ENCODE measurements at places on chromosomes 1 and 21. TPM values are rescaled to one million over a fixed set of nuclear protein-coding genes. Genes with fewer than 3 reads are reported as not detected.

FCER1G gene
- 4.3 TPM for total RNA-seq

OR6N1 gene
- total RNA-seq = not detected

RGS13 gene
- total RNA-seq = 4.4 TPM

GBP6 gene
- 0.03 TPM for total RNA-seq

ITLN2 gene
- 1.3 TPM for total RNA-seq

SIM2 gene
- total RNA-seq = 0.20 TPM

GRCh38 chr1:15584489-15585363, at the start of gene AGMAT:
Gene AGMAT, minus strand, starts transcription at chr1:15585051. Its CDS starts 84 bp downstream, at chr1:15584967.
- DNase-seq = peak; percentile 79
- H3K36me3 ChIP-seq = no peaks in the 10 kb centered on the region
- H3K27ac ChIP-seq = peak within 1 kb of the TSS; percentile 83
- H3K4me3 ChIP-seq = peak within 1 kb of the TSS; percentile 46

DNA sequence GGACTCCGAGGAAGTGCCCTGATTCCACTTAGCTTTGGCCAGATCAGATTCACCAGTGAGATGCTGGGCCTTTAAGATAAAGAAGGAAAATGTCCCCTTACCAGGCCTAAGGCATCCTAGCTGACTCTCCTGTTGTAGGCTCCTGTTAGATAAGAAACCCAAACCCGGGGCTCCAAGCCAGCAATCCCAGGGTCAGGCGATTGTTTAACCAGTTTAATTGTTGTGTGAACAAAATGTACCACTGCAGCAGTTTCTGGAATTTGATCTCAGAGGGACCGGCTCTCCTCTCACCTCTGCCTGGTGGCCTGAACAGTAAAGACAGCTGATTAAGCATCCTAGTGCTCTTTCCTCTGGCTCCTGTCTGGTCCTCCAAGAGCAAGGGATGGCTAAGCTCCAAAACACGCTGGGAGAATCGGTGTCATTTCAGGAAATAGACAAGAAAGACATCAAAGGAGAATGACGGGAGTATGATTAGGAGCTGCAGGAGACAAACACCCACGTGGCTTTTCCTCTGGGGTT, 9.3 kb upstream of the KLHDC8A start:
- no peak overlapping the region for H3K27ac ChIP-seq
- no peaks in the 10 kb centered on the region for H3K36me3 ChIP-seq
- no peak overlapping the region for H3K4me3 ChIP-seq
- no peaks in the 10 kb centered on the region for H3K27me3 ChIP-seq

DNA sequence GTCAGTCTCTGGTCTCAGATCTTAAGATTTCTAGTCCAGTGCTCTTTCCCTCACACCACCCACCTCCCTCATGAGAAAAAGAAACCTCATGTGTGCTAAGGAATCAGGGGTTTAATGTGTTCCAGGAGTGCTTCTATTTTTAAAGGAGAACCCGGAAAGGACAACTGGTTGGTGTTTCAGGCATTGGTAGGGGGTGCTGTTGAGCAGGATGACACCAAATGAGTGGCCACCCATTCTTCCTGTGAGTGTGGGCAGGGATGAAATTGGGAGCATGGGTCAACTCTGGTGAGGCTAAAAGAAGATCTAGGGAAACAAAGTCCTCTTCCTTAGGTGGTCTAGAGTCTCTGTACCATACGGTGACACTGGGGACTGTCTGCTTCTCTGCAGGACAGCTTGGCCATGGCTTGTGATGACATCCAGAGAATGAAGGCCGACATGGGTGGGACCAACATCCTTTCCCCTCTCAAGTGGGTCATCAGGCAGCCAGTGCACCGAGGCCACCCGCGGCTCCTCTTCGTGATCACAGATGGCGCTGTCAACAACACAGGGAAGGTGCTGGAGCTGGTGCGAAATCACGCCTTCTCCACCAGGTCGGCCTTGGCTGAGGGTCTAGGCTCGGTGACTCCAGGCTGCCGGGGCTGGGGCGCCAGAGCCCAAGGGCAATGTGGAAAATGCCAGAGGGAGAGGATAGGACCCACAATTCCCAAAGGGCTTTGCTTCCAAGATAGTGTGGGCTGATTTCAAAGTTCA, 39.3 kb downstream of the VWA5B1 start:
- H3K4me1 ChIP-seq = no peaks in the 10 kb centered on the region
- no peaks in the 10 kb centered on the region for H3K36me3 ChIP-seq
- H3K4me3 ChIP-seq = no peak overlapping the region

- no peaks in the 10 kb centered on the region for H3K27me3 ChIP-seq
- DNase-seq = no peak
- no peaks in the 10 kb centered on the region for H3K4me1 ChIP-seq
- H3K27ac ChIP-seq = no peak overlapping the region
Measured at GRCh38 chr21:46424621-46425020, 34.1 kb upstream of the DIP2A start.

- H3K27me3 ChIP-seq = peaks cover 78% of the 10 kb centered on the region
- no peaks in the 10 kb centered on the region for H3K36me3 ChIP-seq
Measured at GRCh38 chr1:47437447-47438164, at the start of gene FOXD2. Gene FOXD2, plus strand, starts transcription at chr1:47438044. Its CDS starts 92 bp downstream, at chr1:47438136.

DNA sequence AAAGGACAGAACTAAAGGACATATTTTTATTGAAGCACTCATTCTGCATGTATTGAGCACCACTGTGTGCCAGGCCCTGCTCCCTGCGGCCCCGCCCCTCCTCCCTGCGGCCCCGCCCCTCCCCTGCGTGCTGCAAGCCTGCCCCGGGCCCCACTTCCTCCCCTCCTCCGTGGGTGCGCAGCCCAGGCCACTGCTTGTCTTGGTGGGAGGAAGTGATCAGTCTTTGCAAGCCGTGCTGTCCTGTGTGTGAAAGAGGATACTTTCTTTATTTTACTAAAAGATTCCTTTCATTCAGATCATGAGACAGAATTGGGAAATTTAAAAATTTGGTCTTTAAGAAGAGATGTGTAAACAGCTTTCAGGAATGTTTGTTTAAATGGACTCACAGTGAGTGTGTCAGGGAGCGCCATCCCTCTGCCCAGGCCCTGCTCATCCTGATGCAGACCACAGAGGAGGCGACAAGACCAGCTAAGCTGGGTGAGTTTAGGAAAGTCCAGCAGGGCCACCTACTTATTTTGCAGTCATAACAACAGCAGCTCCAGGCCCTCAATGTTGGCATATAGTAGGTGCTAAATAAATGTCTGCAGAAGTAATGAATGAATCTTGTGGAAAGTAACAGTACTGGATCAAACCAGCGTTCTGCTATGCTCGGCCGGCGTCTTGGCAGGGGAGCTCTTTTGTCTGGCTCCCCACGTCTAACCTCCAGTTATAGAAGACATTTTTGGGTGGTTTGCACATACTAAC, 88.3 kb upstream of the SELENON start:
- no peaks in the 10 kb centered on the region for H3K27me3 ChIP-seq
- no peak for DNase-seq
- H3K27ac ChIP-seq = no peak overlapping the region
- no peak overlapping the region for H3K4me3 ChIP-seq
- H3K4me1 ChIP-seq = peaks cover 13% of the 10 kb centered on the region
- H3K36me3 ChIP-seq = no peaks in the 10 kb centered on the region

DNA sequence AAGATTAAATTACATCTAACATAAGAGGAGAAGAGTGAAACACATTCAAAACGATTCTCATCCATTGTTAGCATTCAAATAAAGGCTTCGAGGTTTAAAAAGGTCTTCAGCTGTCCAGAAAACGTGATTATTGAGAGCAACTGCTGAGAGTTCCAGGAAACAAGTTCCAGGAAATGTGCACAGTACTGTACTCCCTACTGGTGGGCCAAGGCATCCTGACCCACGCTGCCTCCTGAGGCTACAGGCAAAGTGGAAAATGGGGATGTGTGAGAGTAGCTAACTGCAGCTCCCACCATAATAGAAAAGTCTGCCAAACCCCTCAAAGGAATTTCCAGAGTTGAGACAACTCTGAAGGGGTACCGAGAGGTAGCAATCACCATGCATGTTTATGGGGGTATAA, 2.0 kb downstream of the VAV3 start:
- H3K4me3 ChIP-seq = no peak overlapping the region
- no peak overlapping the region for H3K27ac ChIP-seq
- peaks cover 26% of the 10 kb centered on the region for H3K27me3 ChIP-seq
- DNase-seq = no peak
- no peaks in the 10 kb centered on the region for H3K36me3 ChIP-seq

GRCh38 chr1:240866724-240867123, 254.8 kb upstream of the GREM2 start:
- no peaks in the 10 kb centered on the region for H3K36me3 ChIP-seq
- H3K27ac ChIP-seq = no peak overlapping the region
- H3K4me3 ChIP-seq = no peak overlapping the region
- H3K27me3 ChIP-seq = no peaks in the 10 kb centered on the region
- DNase-seq = no peak
- H3K4me1 ChIP-seq = no peaks in the 10 kb centered on the region

- peaks cover 7% of the 10 kb centered on the region for H3K4me1 ChIP-seq
- H3K4me3 ChIP-seq = no peak overlapping the region
- no peak overlapping the region for H3K27ac ChIP-seq
- DNase-seq = no peak
- H3K27me3 ChIP-seq = no peaks in the 10 kb centered on the region
- H3K36me3 ChIP-seq = no peaks in the 10 kb centered on the region
Measured at GRCh38 chr1:201144701-201145100, 9.6 kb downstream of the TMEM9 start.
